ENCODE measurements at places on chromosomes 2 and 18.

- no peak for DNase-seq
Measured at GRCh38 chr2:237720444-237720843, 78.1 kb upstream of the RBM44 start.

GRCh38 chr2:44130441-44130840 is 38.2 kb upstream of the PPM1B start:
- no peak for DNase-seq

- no peak for DNase-seq
Measured at GRCh38 chr2:152559008-152559407, 158.3 kb downstream of the PRPF40A start.

- no peak for DNase-seq
Measured at GRCh38 chr18:70998490-70998889, 709.6 kb downstream of the SOCS6 start.
